ENCODE measurements at places on chromosomes 13 and 19.

- DNase-seq = no peak
Observed at GRCh38 chr13:76387566-76387965, 498.6 kb downstream of the KCTD12 start.

- DNase-seq = no peak
Observed at GRCh38 chr13:110426735-110427134, 119.7 kb downstream of the COL4A2 start.

- DNase-seq = no peak
Observed at GRCh38 chr19:2586196-2586595, 110.3 kb downstream of the GADD45B start.

GRCh38 chr19:2270423-2271233, 11.3 kb downstream of the PEAK3 start:
- peak; percentile 38 for DNase-seq

DNA sequence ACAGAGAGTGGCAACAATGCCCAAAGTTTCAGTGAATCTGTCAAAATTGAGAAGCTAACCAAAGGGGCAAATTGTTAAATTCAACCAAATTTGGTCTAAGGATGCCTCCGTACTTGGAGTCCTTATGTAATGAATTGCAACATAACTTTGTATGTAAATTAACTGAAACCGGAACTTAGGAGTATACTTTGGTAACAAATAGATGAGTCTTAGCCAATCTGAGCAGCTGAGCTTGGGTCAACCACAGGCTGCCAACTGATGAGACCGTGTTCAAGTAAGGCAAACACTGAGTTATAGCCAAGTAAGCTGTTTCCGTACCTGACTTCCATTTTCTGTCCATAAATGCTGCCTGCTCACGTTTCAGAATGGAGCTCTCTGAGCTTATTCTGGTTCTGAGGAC, 5.3 kb downstream of the VWA8 start:
- no peak for DNase-seq

GRCh38 chr13:38781539-38781938, 94.7 kb downstream of the FREM2 start:
- DNase-seq = no peak

DNA sequence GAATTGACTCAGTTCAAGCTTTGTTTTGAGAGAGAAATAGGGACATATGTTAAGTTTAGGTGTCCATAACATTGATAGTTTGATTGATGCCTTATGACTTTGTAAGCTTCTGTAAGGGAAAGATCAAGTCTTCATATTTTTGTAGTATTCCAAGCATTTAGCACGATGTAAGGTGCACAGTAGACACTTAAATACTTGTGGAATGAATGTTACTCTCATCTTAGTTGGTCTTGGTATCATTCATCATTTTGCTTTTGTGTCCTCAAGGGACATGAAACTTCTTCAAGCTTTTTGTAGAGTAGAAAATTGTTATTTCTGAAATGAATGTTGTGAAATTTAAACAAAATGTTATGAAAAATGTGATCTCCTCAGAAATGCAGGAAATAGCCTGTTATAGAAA, 10.1 kb downstream of the TDRD3 start:
- no peak for DNase-seq

DNA sequence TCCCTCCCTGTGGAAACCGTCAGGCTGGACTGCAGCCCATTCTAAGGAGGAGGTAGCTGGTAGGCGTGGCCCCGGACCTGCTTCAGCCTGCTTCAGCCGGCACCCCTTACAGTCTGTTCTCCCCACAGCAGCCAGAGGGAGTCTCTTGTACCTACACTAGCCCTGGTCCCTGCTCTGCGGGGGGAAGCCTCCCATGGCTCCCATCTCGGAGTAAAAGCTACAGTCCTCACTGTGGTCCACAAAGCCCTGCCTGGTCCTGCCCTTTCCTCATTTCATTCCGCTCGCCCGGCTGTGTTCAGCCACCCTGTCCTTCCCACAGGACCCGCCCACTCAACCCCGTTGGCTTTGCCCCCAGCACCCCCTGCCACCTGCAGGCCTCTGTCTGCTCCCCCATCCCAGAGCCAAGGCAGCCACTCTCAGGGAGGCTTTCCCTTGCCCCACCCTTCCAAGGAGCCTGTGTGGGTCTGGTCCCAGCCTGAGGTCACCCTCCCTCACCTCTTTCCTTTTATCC, 1.3 kb downstream of the PGLYRP1 start:
- DNase-seq = no peak

DNA sequence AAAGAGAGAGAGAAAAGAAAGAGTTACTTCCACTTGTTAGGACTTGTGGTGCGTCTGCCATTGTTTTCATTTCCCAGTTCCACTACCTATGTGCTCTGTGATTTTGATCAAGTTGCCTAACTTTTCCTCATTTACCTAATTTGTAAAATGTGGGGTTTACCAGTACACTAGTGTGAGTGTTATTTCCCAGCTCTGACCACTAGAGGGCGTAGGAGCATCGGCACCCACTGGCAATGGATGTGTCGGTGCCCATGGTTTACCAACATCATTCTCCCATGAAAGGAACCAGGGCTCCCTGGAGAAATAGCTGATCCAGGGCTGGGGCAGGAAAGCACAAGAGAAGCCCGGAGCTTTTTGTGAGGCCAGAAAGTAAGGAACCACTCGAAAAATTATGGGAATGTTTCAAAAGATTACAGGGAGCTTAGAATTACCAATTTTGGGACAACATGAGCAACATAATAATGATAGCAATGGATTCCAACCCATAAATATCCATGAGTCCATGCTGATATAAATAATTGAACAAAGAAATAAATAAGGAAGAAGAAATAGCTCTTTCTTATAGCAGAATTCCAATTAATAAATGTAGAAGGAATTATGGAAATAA, 15.1 kb upstream of the CEACAM4 start:
- DNase-seq = peak; percentile 84

GRCh38 chr13:86098511-86098910, 299.3 kb upstream of the SLITRK6 start:
- peak; percentile 54 for DNase-seq

- DNase-seq = no peak
Observed at GRCh38 chr13:110907951-110908898, 6.6 kb downstream of the ANKRD10 start.

- no peak for DNase-seq
Observed at GRCh38 chr19:55614711-55615542, 9.4 kb downstream of the ZNF784 start.

- no peak for DNase-seq
Observed at GRCh38 chr13:67095621-67096020, 134.5 kb downstream of the PCDH9 start.
